Vein endothelial cell (primary cell): ENCODE measurements at places on chromosomes 2 and 18. TPM values are rescaled to one million over a fixed set of nuclear protein-coding genes. Genes with fewer than 3 reads are reported as not detected.

The GREB1L gene
- total RNA-seq = 6.0 and 12.4 TPM in 2 replicates

The CPLX4 gene
- not detected in 2 replicates for total RNA-seq

The FAP gene
- 0.98 and 4.5 TPM in 2 replicates for total RNA-seq

The STARD6 gene
- total RNA-seq = 0.29 and 0.33 TPM in 2 replicates

The RFTN2 gene
- total RNA-seq = 5.9 and 9.1 TPM in 2 replicates

The HSBP1L1 gene
- total RNA-seq = 4.6 and 5.7 TPM in 2 replicates

The GDF7 gene
- total RNA-seq = 2.5 and 11.8 TPM in 2 replicates

The SLC14A1 gene
- total RNA-seq = not detected in 2 replicates
